Glomerular endothelial cell (primary cell): ENCODE measurements at places on chromosomes 2 and 18.

- DNase-seq = no peak
These were observed 205 bp downstream of the TET3 start for GRCh38 chr2:73984922-73985307.

DNA sequence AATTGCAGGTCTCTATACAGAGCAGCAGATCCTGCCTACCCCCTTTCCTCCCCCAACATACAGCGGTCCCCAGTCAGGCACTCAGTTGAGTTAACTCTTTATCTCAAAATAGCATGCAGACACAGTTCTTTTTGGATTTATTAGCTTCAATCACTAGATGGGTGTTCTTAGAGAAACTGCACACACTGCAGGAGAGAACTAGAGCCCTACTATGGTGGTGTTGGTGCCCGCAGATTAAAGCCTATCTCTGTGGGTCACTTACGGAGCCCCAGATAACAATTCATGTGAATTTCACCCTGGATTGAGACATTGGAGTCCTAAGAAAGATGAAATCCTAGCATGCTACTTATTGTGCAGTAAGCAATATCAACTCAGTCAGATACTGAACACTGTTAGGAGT is 11.9 kb downstream of the ADD2 start:
- no peak for DNase-seq

DNA sequence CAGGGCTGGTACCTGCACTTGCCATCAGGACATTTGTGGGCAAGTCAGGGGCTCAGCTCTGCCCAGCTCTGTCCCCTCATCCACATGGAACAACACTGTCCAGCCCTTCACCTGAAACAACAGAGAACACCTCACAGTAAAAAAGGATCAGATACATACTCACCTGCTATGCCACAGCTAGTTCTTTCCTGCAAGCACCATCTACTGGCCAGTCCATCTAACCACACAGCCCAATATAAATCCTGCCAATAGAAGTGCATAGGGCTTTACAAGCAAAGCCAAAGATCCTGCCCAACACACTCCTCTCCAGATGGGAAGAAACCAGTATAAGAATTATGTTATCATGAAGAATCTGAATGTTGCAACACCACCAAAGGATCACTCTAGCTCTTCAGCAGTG is 52.2 kb upstream of the GALNT13 start:
- DNase-seq = no peak

DNA sequence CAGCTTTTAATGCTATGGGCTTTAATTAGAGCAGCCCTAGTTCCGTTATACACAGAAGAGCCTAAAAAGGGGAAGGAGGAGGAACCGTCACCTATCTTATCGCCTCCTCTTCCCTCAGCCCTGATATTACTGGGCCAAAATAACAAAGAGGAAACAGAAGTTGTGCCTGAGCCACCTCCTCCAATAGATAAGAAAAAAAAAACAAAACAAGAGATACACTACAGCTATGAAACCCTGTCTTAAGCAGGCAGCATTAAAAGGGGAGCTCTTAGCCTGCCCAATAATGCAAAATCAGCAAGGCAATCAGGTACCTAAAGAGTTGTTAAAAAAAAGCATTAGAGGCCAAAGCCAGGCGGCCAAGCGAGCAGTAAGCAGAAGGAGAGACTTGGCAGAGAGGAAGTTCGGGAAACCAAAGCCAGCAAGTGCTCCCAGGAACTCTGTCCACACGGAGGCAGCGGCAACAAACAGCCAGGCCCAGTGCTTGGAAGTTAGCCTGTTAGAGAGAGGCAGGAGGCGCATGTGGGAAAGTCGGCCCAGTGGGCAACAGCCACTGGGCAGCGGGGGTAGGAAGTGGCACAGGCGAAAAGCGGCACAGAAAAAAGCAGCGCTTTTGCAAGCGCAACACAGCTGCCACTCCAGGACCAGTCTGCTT is 41.8 kb upstream of the PDK1 start:
- no peak for DNase-seq

- no peak for DNase-seq
These were observed 54.3 kb downstream of the THUMPD2 start for GRCh38 chr2:39724828-39725144.

DNA sequence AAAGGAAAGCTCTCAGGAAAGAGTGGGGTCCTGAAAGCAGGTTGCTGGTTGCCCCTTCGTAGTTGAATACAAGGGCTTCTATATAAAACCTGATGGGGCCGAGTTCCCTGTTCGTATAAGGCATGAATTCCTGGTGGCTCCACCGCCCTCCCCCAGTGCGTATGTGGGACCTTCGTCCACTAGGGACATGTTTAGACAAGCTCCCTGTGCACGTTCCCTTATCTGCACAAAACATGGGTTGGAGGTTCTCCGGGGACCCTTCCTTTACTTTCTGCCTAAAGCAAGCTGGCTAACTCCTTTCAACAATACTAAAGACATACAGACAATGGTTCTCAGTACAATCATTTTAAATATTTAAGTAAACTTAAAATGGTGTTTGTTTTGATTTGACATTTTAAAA is 8.0 kb downstream of the CLUL1 start:
- no peak for DNase-seq
